ENCODE measurements at places on chromosomes 3 and 15.

GRCh38 chr3:194386066-194386465 is 13.0 kb downstream of the GP5 start:
- DNase-seq = no peak

- no peak for DNase-seq
Observed at GRCh38 chr3:47996440-47996839, 19.8 kb downstream of the MAP4 start.

DNA sequence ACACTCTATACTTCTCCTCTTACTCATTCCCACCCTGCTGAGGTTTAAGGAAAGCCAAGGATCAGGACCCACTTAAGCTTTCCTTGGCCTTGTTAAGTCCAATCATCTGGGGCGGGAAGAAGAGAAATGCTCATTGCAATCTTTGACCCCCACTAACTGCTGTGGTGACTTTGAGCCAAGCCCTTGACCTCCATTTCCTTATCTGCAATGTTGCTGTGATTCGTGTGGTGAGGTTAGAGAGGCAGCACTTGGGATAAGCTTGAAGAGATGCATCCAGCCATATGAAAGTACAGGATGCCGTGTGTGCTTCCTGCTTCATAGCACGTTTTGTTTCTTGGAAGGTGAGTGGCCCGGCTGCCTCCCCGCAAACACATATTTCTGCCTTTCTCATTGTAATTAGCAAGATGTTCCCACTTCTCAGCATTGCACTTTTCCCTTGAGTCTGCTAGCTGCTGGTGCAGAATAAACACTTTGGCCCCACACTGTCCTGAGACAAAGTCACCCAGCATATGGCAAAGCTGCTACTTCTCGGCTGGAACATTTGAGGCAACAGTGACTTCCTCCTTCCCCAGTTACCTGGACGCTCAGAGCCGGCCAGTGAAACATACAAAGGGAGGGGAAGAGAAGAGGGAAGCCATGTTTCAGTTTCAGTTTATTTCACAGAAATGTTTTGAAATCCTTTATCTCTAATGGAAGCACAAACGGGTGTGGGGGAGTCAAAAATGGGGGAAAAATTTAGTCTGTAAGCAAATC is 10.5 kb upstream of the NUDT16 start:
- no peak for DNase-seq

DNA sequence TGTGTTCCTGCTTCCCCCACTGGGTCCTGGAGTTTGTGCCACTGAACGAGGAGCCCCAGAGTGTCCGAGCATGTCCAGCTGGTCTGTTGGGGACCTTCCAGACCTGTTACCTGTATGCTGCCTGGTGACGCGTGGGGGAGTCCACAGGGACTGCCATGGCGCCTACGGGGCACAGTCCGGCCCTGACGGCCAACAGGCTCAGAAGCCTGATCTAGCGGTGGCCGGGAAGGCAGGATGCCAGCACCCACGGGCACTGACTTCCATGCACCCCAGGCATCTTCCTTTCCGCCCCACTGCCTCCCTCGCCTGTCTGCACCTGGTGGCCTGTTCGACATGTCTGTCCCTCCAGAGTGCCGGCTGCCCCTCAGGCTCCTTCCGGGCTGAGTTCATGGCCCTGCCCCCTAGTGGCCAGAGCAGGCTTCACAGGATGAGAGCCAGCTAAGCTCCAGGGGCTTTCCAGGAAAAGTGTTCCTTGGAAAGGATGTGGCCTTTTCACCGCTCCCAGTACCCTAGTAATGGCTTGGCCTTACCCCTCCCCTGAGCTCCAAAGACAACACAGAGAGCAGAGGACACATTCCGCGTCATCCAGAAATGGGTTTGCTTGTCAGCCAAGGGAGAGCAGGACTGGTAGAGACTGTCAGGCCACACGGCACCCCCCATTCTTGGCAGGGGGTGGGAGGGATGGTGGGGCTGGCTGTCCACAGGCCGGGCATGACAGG is 35.7 kb downstream of the NGRN start:
- peak; percentile 76 for DNase-seq

DNA sequence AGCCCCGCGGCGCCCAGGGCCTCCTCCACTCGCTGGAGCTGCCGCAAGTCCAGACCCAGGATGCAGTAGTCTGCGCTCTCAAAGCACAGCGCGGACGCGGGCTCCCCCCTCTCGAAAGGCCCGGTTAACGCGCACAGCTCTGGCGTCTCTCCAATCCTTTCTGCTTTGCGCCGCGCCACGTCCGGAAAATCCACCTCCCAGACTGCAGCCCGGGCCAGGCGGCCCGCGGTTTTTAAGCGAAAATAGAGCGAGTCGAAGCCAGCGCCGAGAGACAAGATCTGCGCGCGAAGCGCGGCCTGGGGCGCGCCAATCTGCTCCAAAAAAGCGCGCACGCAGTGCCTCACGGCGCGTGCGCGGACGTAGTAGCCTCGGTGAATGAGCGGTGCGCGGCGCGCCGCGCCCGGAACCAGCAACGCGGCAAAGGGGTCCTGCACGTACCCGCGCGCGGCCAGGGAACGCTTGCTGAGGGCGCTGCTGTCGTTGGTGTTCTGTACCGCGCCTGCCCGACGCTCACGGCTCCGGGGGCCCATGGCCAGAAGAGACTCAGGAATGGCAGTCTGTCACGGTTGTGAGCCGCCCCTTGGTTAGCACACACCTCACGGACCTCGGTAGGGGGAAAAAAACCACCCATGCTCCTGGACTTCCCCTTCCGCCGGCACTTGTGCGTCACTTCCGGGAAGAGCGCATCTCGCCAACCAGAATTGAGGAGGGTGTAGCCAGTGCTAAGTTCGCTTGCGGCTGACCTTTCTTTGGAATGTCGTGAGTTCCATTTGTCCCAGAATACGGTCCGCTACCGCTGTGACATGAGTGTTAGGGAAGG is at the start of gene LCMT2:
TSS of gene LCMT2 (minus strand) at position 614 of the 820 bp plus-strand sequence. CDS start at position 530, 84 bp downstream.
- peak; percentile 75 for DNase-seq

DNA sequence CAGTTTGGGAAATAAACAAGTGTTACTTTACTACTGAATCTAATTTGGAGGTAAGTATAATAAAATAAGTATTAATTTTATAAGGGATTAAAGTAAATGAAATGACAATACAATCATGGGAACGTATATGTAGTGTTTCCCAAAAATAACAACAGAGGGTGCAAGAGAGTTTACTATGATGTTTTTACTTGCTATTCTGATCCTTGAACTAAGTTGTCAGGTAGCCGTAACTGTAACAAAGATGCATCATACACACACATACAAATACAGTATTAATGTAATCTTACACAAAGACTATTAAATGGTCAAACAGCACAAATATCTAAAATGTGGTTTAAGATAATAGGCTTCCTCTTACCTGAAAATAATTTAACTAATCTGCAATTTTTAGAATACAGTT is 311.4 kb downstream of the TBC1D5 start:
- no peak for DNase-seq

GRCh38 chr3:119468041-119468440 is 722 bp upstream of the POGLUT1 start:
- DNase-seq = no peak

GRCh38 chr15:36407647-36408046 is 171.8 kb upstream of the CDIN1 start:
- DNase-seq = no peak

DNA sequence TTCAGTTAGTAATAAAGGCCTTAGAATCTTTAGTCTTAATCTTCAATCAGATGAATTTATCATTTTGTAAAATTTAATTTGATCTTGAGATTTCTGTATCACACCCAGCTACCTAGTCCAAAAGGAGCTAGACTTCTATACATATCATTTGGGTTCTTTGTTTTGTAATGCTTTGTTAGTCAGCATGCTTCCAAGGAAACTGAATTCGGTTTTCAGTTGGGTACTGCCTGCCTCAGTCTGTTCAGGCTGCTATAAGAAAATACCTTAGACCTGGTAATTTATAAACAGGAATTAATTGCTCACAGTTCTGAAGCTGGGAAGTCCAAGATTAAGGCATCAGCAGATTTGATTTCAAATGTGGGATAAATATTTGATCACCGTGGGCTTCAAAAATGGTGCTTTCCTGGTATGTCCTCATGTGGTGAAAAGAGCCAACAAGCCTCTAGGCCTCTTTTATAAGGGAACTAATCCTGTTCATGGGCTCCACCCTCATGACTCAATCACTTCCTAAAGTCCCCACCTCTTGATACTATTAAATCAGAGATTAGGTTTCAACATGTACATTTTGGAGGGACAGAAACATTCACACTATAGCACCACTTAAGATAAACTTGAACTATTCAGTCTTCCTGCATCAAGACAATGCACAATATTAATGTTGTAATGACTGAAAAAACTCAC is 800.7 kb downstream of the NAALADL2 start:
- DNase-seq = no peak

GRCh38 chr3:107641572-107642307 is 119.0 kb downstream of the BBX start:
- DNase-seq = no peak

GRCh38 chr3:103381296-103382079 is 946.7 kb downstream of the ZPLD1 start:
- DNase-seq = no peak

DNA sequence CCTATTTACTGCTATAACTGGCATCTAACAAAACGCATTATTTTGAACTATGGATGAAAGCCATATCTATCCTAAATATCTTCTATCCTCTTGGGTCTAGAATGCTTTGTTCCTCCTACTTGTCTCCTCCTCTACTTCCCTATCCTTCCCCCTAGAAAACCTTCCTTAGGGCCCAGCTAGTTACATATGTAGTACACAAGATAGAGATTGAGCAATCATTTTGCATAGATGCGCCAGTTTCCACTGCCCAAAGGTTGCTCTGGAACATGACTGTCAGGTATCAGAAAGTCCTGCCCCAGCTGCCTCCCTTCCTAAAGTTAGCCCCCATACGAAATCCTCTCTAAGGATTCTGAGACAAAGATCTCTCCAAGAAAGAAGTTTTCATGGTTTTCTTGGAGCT is 55.1 kb downstream of the GPR160 start:
- no peak for DNase-seq

- DNase-seq = no peak
Observed at GRCh38 chr3:37181756-37182155, 7.4 kb upstream of the LRRFIP2 start.

- DNase-seq = no peak
Observed at GRCh38 chr15:58738046-58738707, 11.3 kb downstream of the ADAM10 start.

DNA sequence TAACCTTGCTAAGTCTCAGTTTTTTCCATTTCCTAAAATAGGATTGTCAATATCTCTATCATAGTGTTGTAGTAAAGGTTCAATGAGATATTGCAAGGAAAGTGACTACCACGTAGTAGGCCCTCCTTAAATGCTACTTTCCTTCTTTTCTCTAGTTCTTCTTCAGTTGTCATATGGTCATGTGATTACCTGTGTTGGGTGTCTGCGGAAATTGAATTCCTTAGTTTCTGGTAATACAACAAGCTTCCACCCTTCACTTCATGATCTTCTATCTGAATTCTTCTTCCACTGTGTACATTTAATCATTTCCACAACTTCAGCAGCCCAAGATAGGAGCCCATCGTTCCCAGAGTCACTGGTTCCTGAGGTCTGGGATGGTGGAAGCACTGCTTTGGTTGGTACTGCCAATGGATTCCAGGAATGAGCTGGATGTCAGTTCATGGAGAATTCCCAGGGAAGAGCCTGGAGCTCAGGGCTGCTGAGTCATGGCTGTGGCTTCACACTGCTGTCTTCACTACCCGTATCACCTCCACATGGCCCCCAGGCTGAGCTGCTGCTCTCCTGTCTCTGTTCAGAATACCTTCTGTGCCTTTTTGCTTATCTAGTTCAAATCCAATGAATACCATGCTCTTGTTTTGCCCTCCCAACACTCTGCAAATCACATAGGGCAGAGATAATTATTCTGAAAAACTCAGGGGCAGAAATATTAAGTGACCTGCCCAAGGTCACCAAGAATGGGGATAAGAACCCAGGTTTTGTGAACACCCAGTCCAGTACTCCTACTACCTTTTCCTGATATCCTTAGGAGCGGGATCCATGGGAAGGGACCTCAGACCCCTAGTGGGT is 98.6 kb downstream of the RPL39L start:
- no peak for DNase-seq

- DNase-seq = no peak
Observed at GRCh38 chr15:74468341-74469032, 7.5 kb upstream of the UBL7 start.

DNA sequence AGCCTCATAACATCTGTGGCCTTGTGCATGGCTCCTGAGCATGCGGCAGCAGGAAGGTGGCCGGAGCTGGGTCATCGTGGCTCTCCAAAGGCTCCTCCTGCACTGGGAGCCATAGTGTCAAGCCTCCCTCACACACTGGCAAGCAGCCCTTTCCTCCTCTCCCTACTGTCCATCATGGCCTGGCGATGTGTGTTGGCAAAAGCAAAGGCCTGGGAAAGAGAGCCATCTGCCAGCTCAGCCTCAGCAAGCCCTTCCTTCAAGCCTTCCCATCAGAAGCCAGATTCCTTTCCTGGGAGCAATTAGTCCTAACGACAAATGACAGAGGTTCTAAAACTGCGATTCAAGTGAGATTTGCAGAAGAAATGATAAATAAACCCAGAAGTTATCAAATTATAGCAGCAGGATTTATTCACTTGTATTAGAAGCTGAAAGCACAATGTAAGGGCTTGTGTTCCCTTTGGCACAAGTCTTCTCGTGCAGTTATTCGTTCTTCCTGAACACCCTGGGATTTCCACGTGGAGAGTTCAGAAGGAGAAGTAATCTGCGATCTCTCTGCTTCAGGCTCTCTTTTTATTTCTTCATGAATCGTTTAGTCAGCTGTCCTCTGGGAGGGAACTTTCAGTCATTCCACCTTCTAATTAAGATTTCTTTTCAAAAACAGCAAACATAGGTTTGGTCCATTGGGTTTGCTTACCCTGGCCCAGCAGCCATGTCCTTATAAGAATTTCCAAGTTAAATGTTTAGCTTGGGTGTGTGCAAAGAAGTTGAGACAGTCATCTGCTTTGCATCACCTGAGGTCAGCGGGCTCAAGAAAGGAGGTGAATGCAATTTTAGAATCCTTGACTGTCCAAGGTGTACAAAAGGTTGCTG is 110.3 kb upstream of the TMC3 start:
- no peak for DNase-seq

- DNase-seq = no peak
Observed at GRCh38 chr3:187926620-187927019, 181.4 kb upstream of the BCL6 start.

GRCh38 chr15:74841891-74842373 is 1.0 kb downstream of the ULK3 start:
- DNase-seq = no peak

DNA sequence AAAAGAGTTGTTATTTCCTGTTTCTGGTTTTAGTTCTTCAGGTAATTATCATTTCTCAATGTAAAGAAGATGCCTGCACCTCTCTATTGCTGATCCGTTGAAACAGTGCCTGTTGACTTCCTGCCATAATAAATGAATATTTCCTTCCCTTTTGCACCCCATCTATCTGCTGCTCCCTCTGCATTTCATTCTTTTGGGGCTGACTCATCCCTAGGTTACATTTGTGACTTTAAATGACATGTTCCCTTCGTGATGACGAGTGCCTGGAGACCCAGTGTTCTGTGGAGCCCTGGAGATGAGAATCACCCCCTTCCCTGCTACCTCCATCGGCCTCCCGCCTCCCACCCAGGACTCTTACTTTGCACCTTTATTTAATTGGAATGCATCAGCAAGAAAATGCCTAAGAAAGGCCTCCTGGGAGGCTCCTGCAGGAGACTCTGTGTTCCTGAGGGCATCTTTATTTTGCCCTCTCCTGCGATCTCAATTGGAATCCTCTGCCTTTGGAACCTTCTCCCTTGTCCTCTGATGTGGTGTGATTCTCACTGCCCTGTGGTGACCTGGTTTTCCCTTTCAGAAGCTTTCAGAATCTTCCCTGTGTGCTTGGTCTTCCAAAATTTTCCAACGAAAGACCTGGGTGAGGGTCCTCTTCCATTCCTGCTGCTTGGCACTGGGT is 13.7 kb downstream of the LRRK1 start:
- no peak for DNase-seq

GRCh38 chr3:195240171-195240701 is 30.7 kb downstream of the XXYLT1 start:
- DNase-seq = no peak

- no peak for DNase-seq
Observed at GRCh38 chr3:107919239-107919638, 171.6 kb downstream of the CD47 start.
